ENCODE measurements at places on chromosomes 2 and 18. TPM values are rescaled to one million over a fixed set of nuclear protein-coding genes. Genes with fewer than 3 reads are reported as not detected.

Gene TBR1
- not detected for total RNA-seq

Gene FBLN7
- total RNA-seq = 6.1 TPM

DNA sequence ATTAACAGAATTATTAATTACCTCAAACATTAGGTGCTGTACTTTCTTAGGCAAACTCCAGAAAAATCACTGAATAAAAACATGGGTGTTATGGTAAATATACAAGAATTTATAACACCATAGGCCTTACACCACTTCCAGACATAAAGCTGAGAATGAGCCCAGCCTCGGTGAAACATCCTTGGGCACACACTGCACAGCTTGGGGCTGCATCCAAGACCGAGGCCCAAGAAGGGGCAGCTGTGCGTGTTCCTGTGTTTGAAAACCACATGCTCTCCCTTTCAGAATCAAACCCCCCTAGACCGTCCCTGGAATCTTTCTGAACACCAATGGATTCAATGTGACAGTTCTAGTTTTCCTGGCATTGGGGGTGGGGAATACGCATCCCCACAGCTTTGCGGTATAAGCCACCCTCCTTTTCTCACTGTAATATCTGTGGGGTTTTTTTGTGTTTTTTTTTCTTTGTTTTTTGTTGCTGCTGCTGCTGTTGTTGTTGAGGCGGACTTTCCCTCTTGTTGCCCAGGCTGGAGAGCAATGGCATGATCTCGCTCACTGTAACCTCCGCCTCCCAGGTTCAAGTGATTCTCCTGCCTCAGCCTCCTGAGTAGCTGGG lies 12.9 kb downstream of the ERFE start:
- DNase-seq = no peak

GRCh38 chr2:160097326-160097725 lies 34.9 kb upstream of the PLA2R1 start:
- no peak for DNase-seq

DNA sequence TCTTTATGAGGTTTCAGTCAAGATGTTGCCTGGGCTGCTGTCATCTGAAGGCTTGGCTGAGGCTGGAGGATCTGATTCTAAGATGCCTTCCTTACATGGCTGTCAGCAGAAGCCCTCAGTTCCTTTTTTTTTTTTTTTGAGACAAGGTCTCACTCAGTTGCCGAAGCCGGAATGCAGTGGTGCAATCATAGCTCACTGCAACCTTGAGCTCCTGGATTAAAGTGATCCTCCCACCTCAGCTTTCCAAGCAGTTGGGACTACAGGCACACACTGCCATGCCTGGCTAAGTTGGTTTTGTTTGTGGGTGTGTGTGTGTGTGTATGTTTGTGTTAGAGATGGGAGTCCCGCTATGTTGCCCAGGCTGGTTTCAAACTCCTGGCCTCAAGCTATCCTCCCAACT lies 13.1 kb upstream of the SLC35F5 start:
- DNase-seq = no peak

GRCh38 chr2:234136461-234136860 lies 86.0 kb downstream of the SPP2 start:
- no peak for DNase-seq

- DNase-seq = no peak
These were observed 475.6 kb upstream of the VRK2 start for GRCh38 chr2:57570961-57571360.

- DNase-seq = no peak
These were observed 42.5 kb upstream of the ASAP2 start for GRCh38 chr2:9164112-9164608.

DNA sequence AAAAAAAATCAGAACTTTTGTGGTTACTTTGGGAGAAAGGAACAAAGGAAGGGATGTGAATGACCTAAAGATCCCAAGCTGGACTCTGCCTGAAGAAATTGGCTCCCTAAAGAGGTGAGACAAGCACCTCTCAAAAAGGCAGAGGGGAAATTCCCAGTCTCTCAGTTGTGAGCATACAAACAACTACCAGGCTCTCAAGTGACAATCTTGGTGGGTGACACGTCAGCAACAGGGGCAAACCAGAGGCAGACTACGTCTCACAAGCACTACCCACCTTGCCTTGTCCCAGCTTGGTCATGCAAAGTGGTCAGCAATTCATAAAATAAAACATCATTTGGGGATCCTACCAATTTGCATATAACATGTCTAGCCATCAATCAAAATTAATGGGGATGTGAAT lies 24.3 kb upstream of the LRATD1 start:
- no peak for DNase-seq

DNA sequence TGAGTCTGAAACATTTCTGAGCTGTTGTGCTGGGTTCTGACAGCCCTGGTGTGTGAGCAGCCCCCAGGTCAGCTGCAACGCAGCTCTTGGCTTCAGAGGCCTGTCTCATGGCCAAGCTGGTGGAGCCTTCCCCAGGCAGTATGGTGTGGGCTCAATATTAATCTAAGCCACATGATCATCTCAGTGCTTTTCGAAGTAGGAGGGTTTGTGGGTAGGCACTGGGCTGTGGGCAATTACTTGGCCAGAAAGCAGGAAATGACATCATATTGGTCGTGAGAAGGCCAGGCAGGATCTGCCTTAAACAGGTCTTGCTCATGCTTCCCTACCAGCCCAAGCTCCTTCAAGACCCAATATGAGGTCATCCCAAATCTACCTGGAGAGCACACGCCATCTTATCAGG lies 26.9 kb downstream of the LOXHD1 start:
- no peak for DNase-seq
